GM13977 (cell line): ENCODE measurements at places on chromosomes 13 and 19.

DNA sequence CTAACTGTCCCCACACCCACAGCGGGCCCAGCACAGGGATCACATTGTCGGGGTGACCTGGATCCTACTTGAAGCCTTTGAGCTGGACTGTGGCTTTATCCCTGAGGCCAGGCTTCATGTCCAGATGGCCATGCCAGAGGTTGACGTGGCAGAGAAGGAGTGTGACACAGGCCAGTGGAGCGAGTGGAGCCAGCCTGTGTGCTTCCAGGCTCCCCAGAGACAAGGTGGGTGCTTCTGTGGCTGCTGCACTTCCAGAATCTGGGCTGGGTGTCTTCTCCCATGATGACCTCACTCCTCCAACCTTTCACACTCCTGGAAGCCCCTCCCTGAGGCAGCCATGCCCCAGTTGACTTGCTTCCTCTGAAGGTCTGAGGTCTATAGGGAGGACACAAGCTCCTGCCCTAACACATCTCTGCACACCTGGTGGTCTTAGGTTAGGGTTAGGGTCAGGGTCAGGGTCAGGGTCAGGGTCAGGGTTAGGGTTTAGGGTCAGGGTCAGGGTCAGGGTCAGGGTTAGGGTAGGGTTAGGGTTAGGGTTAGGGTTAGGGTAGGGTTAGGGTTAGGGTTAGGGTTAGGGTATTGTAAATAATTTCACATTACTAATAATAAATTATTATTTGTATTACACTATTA is 13.1 kb upstream of the MZF1 start:
- no peak for DNase-seq

GRCh38 chr13:93765062-93765461 is 538.5 kb downstream of the GPC6 start:
- DNase-seq: no peak

DNA sequence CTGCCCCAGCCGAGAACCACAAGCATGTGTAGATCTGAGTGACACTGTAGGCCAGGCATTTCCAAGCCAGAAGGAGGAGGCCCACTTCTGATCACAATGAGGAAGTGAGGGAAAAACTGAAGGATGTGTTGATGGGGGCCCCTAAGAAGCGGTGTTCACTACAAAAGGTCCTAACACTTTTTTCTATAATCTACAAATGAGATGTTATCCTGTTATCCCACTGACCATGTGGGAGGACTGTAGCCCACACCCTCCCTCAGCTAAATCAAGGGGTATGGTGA is 99.0 kb upstream of the MCF2L start:
- no peak for DNase-seq

- no peak for DNase-seq
These were observed 21.4 kb upstream of the PSG9 start for GRCh38 chr19:43290568-43291359.

- DNase-seq: no peak
These were observed 549.6 kb downstream of the PCDH17 start for GRCh38 chr13:58181111-58181510.

DNA sequence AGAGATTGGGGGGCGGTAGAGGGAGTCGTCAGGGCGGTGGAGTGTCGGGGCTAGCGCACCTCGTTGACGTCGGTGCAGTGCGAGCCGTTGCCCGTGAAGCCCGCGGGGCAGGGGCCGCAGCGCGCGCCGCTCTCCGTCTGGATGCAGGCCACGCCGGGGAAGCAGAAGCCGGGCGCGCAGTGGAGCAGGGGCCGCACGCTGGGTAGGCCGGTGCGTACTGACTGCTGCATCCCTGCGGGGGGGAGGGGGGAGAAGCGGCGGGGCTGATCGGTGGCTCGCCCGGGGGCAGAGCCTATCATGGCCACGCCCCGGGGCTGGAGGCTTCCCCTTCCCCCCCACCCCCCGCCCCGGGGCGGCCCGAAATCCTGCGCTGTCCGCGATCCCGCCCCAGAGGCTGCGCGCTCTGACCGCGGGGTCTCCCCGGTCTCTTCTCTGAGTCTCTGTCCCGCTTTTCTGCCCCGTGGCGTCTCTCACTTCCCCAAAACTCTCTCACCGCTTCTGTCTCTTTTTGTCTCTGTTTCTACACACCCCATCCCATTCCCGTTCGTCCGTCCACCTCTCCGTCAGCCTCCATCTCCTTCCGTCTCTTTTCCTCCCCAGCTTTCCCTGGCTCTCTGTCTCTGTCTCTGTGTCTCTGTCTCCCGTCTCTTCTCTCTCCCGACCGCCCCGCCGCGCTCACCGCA is 1.1 kb downstream of the COMP start:
- DNase-seq: peak; percentile 78

DNA sequence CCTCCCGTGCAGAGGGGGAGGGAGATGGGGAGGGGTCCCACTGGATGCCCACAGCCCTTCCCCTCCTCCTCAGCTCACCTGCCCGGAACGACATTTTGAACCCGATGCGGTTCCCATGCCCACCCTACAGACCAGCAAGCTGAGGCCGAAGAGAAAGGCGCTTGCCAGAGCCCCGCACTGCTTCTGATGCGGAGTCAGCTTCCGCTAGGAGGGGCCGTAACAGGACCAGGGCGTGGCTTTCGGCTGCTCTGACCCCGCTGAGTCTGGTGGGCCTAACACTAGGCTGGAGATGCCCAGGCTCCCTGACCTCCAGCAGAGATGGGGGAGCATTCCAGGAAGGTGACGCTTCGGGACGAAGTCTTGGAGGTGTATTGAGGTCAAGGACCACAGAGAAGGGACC is 6.7 kb downstream of the ONECUT3 start:
- DNase-seq: no peak

DNA sequence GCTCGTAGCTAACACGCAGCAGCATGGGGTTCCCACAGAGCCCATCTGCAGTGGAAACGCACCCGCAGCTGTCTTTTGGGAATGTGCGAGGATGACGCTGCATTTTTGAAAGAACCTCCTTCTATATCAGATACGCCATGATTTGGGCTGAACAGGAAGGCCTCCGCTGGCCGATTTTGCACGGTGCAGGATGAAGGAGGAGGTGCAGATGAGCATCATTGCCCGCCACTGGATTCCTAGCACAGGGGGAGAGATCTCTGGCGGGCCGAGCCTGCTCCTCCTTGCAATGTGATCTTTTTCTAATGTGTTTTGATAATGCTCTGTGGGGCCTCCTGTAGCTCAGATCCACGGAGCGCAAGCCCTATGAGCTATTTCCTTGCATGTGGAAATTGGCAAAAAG is 55.5 kb downstream of the EFNB2 start:
- no peak for DNase-seq
